Myocyte (in vitro differentiated cells): ENCODE measurements at places on chromosomes 16 and 17. TPM values are rescaled to one million over a fixed set of nuclear protein-coding genes. Genes with fewer than 3 reads are reported as not detected.

GRCh38 chr16:57944970-57945739, 25.8 kb downstream of the CNGB1 start:
- no peak for DNase-seq

DNA sequence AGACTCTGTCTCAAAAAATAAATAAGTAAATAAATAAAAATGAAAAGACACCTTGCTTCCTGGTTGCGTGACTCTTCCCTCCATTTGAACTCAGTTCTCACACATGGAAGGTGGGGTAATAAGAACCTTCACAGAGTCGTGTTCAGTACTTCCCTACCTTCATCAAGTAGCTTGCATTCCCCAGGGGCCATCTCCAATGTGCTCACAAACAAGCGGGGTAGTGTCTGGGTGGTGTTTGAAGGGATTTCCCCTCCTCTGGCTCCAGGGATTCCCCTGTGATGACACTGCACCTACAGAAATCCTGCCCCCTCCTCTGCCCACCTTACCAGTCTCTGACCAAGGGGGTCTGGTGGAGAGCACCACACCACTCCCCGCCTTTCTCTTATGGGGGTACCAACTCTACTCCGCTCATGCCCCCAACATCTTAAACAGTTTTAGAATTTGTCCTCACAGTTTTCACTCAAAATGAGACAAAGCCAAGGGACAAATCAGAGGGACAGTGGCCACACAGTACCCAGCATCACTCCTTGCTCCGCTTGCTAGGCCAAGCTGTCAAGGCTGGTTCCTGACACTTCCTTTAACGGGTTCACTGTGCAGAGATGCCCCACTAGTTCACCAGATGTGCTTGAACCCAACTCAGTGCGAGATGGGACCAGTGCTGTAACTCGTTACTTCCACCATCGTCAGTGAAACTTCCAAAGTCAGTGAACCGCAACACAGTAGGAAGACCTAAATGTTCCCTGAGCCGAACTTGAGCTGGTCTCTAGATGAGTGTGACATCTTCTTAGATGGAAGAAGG, 69.1 kb downstream of the COPRS start:
- no peak for DNase-seq

GRCh38 chr17:77897741-77898301, 60.7 kb upstream of the TNRC6C start:
- DNase-seq = no peak

DNA sequence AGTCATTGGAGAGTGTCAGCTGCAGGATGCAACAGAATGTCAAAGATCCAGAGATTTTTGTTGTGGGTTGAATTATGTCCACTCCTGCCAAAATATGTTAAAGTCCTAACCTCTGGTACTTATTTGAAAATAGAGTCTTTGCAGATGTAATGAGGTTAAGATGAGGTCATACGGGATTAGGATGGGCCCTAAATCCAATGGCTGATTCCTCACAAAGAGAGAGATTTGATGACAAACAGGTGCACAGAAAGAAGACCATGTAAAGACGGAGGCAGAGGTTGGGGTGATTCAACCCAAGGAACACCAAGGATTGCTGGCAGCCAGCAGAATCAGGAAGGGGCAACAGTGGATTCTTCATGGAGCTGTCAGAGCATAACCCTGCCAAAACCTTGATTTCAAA, 34.5 kb upstream of the USP22 start:
- DNase-seq = no peak

The GFAP gene
- 0.68 and 2.3 TPM in 2 replicates for total RNA-seq

The PRSS21 gene
- total RNA-seq = not detected in 2 replicates
